ENCODE measurements at places on chromosomes 16 and 17.

GRCh38 chr17:3965118-3965800, 1.0 kb upstream of the ATP2A3 start:
- no peak for DNase-seq

DNA sequence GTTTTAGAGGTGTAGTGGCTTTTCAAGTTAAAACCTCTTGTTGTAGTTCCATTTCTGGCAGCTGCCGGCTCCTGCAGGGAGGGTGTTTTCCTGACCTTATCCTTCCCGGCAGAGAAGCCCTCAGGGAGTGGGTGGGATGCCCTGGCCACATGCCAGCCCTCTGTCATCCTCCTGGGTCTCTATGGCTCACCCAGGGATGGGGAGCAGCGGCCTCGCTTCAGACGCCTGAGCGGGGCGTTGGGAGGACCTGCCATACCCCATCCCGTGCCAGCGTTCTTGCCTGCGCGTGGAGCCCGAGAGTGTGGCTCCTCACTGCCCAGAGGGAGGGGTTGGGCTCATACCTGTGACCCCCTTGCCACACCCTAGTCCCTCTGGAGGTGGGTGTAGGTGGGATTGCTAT, 11.9 kb downstream of the KCNJ12 start:
- DNase-seq, result no peak

DNA sequence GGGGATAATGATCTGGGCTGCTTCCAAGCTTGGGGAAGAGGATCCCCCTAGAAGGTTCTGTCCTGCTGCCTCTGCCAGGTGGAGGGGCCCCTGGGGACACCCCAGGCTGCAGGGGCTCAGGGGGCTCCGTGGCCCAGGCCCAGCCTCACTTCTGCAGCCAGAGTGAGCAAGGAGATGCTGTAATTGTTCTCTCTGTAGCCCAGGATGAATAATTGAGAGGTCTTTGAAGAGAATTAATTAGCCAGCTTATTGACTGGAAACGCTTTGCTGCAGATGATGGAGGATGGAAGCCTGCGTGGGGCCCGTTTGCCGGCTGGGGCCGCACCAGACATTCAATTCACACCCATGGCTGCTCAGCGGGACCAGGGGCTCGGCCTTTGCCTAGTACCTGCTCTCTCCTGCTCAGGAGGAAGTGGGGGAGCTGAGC, 38.5 kb downstream of the TMEM235 start:
- DNase-seq, result no peak

- no peak for DNase-seq
These were observed 22.4 kb downstream of the CES1 start for GRCh38 chr16:55810451-55810961.

DNA sequence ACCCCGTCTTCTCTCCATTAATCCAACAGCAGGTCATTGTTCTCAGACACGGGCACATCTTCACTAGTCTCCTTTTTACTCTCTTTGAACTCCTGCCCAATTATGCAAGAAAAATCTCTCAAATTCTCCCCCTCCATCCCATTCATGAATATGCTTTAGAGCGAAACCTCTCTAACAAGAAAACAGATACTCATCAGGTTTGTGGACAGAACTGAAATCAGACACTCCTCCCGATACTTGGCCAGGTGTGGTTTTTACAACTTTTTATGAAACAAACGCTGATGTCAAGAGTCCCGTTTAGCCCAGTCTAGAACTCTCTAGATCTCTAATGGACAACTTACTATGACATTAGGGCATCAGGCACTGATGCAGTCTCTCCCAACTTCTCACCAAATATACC, 40.9 kb downstream of the PIK3R5 start:
- DNase-seq, result no peak

DNA sequence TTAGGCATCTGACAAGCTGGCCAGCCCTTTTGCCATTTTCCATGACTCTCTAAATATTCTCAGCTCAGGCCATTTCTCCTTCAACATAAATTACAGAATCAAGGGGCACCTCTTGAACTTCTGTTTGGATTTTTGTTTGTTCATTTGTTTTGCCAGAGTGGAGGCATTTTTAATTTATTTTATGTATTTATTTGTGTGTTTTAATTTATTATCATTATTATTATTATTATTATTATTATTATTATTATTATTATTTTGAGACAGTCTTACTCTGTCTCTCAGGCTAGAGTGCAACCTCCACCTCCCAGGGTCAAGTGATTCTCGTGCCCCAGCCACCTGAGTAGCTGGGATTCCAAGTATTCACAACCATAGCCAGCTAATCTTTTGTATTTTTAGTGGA, 1578.0 kb downstream of the CDH8 start:
- no peak for DNase-seq

GRCh38 chr16:87326151-87326571, 9.0 kb upstream of the C16orf95 start:
- no peak for DNase-seq

- no peak for DNase-seq
These were observed 8.8 kb upstream of the CYB561 start for GRCh38 chr17:63454915-63455314.

DNA sequence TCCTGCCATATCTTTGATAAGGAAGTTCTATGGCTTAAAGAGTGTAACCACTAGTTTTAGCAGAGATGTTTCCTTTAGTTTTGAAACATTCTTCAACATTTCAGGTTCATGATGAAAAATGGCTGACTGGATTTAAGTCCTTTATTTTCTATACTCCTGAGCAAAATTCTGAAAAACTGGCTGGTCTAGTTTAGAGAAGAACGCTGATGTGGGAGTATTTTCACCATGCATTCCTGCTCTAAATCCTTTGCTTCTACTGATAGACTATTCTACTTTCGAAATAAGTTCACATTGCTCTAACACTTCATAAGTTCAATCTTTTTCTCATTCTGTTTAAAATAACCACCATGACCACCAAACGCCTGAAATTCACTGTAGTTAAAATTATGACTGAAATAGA, 281.9 kb downstream of the FTO start:
- no peak for DNase-seq

DNA sequence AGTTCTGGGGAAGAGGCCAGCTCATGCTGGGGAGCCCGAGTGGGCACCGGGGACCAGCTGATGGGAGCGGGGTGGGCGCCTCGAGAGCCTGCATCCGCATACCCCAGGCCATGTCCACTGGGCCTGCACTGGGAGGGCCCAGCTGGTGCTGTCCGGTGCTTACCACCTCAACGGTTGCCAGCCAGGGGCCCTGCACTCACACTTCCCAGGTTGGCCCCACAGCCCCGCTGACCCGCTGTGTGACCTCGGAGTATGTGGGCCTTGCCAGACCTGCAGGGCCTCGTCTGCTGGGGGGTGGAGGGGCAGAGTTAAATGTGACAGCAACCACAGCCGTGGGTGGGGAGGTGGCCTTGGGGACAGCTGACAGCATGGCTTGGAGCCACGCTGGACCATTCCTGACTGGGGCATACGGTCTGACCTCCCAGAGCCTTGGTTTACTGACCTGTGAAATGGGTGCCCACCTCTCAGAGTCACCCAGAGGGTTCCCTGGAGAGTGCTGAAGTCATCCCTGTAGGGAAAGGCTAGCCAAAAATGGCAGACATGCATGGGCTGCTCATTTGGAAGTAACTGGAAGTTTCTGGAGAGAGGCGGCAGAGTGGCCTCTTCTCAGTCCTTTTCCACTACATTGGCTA, 5.4 kb upstream of the GAA start:
- DNase-seq, result no peak

GRCh38 chr16:57600048-57600835, 28.2 kb upstream of the ADGRG1 start:
- DNase-seq, result no peak
